Spleen (tissue), 13 donors: ENCODE measurements at places on chromosomes 1 and 21. TPM values are rescaled to one million over a fixed set of nuclear protein-coding genes. Genes with fewer than 3 reads are reported as not detected.
A peak's percentile ranks its signal among the peaks of the same experiment; 100 is the strongest.

Gene PFKFB2
- 67.2 TPM for total RNA-seq

Gene MTMR11
- 5.1 TPM for total RNA-seq

Gene DISP1
- total RNA-seq: 7.2 TPM

Gene TBX19
- total RNA-seq: 3.3 TPM

Gene GBP4
- total RNA-seq: 40.0 TPM

DNA sequence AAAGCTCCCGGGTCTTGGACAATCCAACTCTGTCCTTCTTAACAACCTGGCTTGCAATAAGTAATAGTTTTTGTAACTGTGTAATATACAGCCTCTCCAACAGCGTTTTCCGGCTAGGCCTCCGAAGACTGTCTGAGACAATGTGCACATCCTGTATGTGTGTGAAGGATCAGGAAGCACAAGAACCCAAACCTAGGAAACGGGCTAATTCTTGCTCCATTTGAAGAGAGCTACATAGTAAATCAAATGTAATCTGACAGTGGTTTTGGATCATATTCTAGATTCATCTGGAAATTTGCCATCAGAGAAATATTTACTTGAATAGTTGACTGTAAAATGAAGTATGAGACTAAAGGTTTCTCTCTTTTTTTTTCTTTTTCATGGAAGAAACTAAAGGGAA lies 1.2 kb downstream of the GPR52 start:
- DNase-seq: no peak

GRCh38 chr1:226973371-226973897 lies 33.3 kb downstream of the COQ8A start:
- no peak for DNase-seq

- peak; percentile 76 for DNase-seq
Observed at GRCh38 chr1:58768971-58769808, 14.7 kb downstream of the JUN start.

DNA sequence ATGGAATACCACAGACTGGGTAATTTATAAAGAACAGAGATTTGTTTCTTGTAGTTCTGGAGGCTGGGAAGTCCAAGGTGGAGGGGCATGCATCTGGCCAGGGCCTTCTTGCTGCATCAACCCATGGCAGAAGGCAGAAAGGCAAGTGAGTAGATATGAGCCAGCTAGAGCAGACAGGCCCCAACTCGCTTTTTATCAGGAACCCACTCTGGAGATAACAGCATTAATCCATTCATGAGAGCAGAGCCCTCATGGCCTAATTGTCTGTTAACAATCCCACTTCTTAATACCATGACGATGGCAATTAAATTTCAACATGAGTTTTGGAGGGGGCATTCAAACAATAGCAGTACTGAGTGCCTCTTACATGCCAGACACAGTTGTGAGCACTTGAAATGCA lies 87.2 kb upstream of the SOX13 start:
- DNase-seq: no peak

- DNase-seq: peak; percentile 61
Observed at GRCh38 chr1:153548722-153549688, at the start of gene S100A3. S100A3 (minus strand) TSS chr1:153549258; CDS start chr1:153548485, 773 bp downstream.

- DNase-seq: no peak
Observed at GRCh38 chr1:64019818-64020217, 183.6 kb upstream of the UBE2U start.

GRCh38 chr1:89590341-89591080 lies 42.4 kb upstream of the LRRC8C start:
- DNase-seq: no peak

GRCh38 chr1:152539901-152540300 lies 25.6 kb downstream of the CRCT1 start:
- DNase-seq: no peak

- DNase-seq: no peak
Observed at GRCh38 chr1:97010566-97011264, 289.1 kb downstream of the PTBP2 start.

GRCh38 chr1:171257607-171258076 lies 9.3 kb downstream of the FMO1 start:
- DNase-seq: no peak

DNA sequence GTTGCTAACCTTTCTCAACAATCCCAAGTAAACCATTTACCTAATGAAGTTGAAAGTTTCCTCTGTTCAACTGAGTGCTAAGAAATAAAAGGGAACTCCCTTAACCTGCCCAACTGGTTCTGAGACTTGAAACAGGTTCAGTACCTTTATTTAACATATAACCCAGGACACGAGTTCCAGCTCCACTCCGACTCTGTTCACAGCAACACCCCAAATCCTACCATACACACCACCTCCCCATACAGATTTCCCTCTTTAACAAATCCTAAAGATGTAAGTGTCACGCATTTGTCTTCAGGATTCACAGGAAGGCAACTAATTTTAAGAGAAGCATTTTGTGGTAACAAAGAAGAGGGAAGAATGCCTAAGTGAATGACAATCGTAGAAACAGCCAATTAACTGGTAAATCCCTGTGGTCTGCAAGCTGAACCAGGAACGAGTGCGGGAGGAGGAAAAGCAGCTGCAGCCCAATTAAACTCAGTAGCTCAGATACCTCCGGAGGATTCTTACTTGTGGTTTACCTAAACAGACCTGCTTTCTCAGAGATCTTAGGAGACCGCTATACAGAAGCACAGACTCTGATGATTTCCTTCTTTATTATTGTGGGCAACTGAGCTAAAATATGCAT lies 134.5 kb upstream of the MAGI3 start:
- DNase-seq: no peak

DNA sequence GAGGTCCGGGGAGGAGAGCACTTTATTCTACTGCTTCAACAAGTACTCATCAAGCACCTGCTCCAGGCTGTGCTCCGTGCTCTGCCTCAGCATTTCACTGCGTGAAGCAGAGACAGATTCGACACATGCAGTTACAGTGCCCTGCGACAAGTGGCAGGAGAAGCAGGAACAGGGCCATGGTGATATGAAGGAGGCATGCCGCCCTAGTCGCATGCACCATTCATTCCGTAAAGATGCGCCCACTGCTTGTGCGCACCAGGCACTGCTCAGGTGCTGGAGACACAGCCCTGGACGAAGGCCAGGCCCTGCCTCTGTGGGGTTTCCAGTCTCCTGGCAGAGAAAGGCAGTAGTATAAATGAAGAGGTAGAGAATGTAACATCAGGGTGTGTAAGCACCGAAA lies 206.6 kb downstream of the HIVEP3 start:
- no peak for DNase-seq

DNA sequence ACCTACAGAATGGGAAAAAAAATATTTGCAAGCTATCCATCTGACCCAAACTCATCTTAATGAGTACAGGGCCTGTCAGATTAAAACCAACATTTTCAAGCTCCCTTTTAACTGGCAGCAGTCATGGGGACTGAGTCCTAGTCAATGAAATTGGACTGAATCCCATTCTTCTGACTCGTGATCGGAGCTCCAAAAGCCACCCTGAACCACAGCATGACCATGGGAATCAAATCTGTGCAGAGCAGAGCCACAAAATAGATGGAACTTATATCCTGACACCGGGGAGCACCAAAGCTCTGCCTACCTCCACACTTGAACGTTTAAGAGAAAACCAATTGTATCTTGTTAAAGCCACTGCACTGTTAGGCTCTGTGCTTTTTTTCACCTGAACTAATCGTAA lies 5.0 kb upstream of the RWDD3 start:
- no peak for DNase-seq

DNA sequence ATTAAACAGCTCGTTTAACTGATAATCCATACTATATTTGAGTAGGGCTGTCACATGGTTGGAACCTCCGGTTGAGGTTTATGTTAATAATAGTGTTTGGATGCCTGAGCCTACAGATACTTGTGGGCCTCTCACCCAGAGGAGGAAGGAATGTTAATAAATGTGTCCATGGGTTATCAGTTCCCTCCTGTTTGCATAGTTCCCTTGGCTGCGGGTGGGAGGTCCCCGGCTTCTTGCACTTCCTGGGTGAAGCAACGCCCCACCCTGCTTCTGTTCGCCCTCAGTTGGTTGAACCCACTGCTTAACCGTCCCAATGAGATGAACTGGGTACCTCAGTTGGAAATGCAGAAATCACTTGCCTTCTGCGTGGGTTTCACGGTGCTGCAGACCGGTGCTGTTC lies 23.6 kb upstream of the GBP1 start:
- no peak for DNase-seq

- no peak for DNase-seq
Observed at GRCh38 chr21:20570824-20571232, 427.4 kb upstream of the NCAM2 start.
